Peyer's patch (tissue), 4 donors: ENCODE measurements at places on chromosomes 4 and X. TPM values are rescaled to one million over a fixed set of nuclear protein-coding genes. Genes with fewer than 3 reads are reported as not detected.

- DNase-seq, result peak; percentile 30
Measured at GRCh38 chrX:129984111-129984958, 1.9 kb downstream of the BCORL1 start.

- no peak for DNase-seq
Measured at GRCh38 chrX:45007598-45007997, 134.6 kb downstream of the KDM6A start.

DNA sequence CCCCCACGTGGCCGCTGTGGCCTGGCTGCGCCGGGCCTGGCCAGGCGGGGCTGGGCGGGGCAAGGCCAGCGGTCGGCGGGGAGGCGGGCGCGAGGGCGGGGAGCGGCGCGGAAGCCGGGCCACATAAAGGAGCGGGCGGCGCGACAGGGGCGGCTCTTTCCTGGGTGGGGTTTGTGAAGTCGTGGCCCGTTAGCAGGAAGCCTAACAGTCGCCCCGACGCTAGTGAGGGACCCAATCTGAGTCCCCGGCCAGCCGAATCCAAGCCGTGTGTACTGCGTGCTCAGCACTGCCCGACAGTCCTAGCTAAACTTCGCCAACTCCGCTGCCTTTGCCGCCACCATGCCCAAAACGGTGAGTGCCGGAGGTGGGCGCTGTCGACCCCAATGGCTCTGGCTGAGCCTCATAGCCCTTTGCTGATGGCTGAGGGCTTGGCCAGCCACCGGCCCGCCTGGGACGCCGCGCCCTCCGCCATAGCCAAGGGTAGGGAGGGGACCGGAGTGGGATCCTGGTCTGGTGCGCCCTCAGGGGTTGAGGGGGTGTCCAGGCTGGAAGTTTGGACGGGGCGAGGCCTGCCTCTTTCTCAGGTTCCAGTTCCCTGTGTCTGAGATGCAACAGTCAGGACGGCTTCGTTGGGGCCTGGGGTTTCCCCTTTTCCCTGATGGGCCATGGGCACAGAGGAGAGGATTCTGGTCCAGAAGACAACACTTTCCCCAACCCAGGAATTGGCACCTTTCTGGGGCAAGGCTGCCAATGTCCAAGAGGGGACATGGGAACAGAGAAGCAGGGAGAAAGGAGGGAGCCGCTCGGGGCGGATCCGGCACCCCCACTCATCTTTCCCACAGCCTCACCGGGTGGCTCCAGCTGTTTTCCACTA is at the start of gene MSN:
TSS of gene MSN (plus strand) at position 152 of the 874 bp plus-strand sequence. CDS start at position 340, 188 bp downstream.
- DNase-seq, result peak; percentile 89

GRCh38 chr4:118273642-118274041 is 79.2 kb downstream of the PRSS12 start:
- DNase-seq, result no peak

DNA sequence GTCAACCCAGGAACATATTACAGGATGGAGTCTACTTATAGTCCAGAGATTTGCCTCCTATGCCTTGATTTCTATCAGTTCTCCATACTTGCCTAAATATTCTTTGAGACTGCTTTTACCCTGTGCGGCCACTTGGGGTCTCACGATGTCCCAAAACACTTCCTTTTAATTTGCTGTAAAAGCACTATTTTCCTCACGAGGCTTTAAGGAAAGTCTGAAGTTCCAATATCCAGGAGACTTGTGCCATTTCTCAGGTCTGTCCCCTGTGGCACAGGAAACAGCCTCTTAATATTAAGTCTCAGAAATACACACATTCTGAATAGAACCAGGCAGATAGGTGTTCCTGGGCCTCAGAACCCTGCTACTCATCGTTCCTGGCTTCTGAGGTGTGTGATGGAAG is 142.9 kb downstream of the TMEM164 start:
- no peak for DNase-seq

DNA sequence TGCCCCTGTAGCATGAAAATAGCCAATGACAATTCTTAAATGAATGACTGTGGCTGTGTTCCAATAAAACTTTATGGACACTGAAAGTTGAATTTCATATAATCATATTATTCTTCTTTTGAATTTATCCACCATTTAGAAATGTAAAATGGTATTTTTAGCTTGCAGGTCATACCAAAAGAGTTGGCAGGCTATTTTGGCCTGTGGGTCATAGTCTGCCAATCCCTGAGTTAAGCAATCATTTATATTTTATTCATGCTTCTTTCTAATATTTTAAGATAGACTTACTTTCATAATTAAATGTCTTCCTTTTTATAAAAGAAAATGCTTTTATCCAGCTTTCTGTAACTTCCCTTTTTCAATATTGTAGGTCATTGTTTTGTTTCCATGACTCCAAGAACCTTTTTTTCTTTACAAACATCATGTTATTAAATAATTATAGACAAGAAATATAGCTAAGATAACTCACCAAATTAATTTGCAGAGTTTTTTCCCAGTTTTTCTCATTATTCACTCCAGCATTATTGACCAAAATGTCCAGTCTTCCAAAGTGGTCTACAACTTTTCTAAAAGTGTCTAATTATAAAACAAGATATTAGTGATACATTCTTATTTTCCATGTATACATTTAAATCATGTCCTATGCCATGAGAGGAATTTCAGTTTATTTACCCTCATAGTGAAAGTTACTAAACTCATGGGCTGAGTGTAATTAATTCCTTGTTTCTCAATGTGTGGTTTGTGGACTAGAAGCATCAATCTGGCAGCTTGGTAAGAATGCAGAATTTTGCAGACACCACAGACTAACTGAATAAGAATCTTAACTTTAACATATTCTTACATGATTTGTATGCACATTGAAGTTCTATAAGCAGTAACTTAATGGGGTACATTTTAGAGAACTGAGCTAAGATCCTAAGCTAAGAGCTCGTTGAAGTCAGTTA is 4.5 kb downstream of the HPGD start:
- no peak for DNase-seq

- peak; percentile 54 for DNase-seq
Measured at GRCh38 chrX:47846040-47846439, 9.3 kb downstream of the ZNF81 start.

- DNase-seq, result no peak
Measured at GRCh38 chr4:123599061-123599919, 202.7 kb downstream of the SPRY1 start.

DNA sequence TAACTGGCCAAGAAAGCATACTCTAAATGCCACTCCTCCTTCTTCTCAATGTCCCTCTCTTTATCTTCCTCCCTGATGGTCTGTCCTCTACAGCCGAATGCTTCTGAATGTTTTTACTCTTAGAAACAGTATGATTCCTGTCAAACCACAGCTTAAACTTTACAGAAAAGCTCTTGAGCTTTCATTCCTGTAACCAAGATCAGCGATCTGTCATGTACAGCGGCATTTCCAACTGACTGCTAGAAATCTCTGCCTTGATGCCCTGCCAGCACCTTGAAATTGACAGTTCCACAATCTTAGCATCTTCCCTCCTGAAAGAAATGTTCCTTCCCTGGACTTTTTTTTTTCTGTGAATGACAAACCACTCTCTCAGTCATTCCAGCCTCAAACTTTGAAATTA is 11.5 kb upstream of the GATB start:
- DNase-seq, result no peak

- DNase-seq, result no peak
Measured at GRCh38 chr4:187606581-187606980, 389.0 kb upstream of the ZFP42 start.

DNA sequence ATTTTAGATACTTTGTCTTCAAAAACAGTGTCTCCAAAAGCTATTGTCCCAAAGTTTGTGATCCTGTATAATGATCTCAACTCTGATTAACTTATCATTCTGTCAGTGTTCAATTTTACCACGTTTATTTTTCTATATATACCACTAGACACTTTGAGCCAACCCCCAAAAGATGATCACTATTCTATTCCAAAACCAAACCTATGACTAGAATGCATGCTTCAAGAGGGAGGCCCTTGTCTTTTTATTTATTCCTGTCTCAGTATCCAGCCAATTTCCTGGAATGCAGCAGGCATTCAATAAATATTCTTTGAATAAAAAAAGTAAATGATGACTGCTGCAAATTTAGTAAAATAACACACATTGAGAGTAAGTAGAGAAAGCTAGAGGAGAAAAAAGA is 275.6 kb downstream of the LDB2 start:
- no peak for DNase-seq

GRCh38 chr4:39521253-39521919 is 5.9 kb downstream of the UGDH start:
- DNase-seq, result no peak

DNA sequence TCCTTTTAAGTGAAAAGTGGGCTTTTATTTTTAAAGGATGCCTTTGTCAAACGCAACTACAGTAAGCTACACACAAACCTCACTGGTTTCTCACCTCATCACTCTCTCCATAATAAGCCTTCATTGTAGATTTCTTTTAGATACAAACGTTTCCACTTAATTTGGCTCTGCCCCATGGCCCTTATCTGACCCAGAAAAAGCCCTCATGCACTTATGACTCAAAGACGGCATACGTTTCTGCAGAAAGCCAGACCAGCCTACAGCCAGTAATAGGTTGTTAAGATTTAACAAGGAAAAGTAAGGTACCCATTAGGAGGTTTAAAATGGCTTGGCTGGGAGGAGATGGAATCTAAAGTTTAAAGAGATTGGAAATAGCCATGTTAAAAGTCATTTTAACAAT is 914.6 kb upstream of the INTU start:
- DNase-seq, result no peak

- DNase-seq, result no peak
Measured at GRCh38 chr4:36677112-36677511, 395.7 kb downstream of the DTHD1 start.

GRCh38 chr4:153529646-153530045 is 63.5 kb downstream of the TMEM131L start:
- no peak for DNase-seq

- no peak for DNase-seq
Measured at GRCh38 chrX:16733013-16733412, 13.6 kb downstream of the SYAP1 start.

- no peak for DNase-seq
Measured at GRCh38 chr4:15018361-15018760, 16.1 kb downstream of the CPEB2 start.

DNA sequence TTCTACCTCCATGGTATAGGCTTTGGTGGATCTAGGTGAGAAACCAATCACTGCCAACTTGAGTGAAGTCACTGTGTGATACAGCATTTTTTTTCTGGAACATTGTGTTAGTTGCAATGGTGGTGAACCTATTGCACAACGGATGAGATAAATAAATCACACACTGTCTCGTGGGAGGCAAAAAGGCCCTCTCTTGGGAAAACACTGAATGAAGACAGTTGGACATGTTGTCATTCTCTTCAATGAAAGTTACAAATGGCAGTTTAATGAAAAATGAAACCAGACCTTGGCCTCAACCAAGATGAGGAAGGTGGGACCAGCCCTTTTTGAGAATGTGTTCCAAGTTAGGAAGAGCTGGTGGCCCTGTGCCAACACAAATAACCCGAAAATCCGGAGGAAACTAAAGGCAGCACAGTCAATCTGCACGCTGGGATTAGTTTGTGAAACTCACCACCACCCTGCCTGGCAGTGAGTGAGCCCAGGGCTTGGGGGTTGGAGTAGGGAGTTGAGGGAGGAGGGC is 5.4 kb upstream of the ADGRG2 start:
- DNase-seq, result no peak

- DNase-seq, result peak; percentile 50
Measured at GRCh38 chr4:73870260-73870659, 1.1 kb downstream of the CXCL1 start.

DNA sequence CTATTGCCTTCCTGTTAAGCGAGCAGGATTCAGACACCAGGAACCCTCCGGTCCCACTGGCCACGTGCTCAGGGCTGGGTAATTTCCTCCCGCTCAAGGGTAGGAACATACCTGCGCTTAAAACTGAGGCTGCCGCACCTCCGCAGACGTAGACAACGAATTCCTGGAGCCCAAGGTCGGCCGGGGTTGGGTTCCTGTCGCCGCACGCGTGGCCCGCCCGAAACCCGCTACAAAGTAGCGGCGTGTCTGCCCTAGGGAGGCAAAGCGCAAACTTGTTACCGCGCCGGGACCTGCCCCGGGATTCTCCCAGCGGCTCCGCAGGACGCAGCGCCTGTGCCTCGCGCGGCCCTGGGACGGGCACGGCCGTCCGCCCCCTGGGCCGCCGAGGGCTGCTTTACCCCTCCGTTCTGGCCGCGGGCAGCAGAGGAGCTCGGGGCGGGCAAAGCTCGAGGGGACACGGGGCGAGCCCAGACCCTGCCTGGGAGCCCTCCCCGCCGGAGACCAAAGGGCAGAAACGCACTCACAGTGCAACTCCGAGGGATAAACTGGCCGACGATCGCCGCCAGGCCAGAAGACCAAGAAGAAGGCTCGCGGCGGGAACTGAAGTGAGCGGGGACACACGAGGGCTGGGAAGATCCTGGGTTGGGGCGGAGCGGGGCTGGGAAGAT is at the start of gene ERVMER34-1:
TSS of gene ERVMER34-1 (minus strand) at position 607 of the 668 bp plus-strand sequence. CDS start 5,905 bp downstream, outside the sequence.
- DNase-seq, result peak; percentile 51

GRCh38 chrX:79146640-79147390 is 2.3 kb downstream of the GPR174 start:
- peak; percentile 29 for DNase-seq

DNA sequence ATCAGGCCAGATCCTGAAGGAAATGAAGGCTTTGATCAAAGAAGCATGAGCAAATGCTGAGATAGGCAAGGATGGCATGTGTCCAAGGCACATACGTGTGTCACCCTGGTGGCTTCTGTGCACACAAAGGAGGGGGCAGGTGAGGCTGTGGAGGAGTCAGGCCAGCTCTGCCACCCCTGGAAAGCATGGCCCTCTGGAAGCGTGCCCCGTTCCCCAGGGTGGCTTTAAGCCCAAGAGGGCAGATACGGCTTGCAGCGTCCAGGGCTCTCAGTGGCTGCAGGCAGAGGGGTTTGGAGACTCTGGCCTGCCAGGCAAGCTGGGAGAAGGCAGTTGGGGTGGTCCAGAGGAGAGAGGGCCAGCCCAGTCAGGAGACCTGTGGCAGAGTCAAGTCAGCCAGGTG is 25.6 kb downstream of the PNMA6E start:
- no peak for DNase-seq

GRCh38 chrX:136764206-136764605 is 16.5 kb downstream of the ARHGEF6 start:
- DNase-seq, result no peak

DNA sequence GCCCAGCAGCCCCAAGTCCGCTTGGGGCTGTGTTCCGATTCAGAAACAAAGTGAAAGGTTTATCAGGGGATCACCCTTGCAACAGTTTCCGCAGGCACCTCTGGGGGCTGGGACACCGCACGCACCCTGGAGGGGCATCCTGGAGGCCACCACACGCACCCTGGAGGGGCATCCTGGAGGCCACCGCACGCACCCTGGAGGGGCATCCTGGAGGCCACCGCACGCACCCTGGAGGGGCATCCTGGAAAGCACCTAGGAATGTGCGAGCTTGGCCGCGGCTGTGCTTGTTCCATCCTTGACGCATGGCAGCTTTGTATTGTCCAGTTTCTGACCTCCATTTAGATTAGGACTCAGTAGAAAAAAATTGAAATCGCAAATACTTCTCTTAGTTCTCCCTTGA is 21.3 kb upstream of the CBR4 start:
- no peak for DNase-seq

- no peak for DNase-seq
Measured at GRCh38 chr4:42083816-42084215, 68.6 kb downstream of the BEND4 start.

Gene SPARCL1
- 119 TPM for total RNA-seq

Gene KIF4A
- total RNA-seq, result 1.3 TPM

Gene COX7B
- 402 TPM for total RNA-seq

Gene ARMCX4
- total RNA-seq, result 11.8 TPM

Gene PRR32
- not detected for total RNA-seq

Gene STX18
- 41.0 TPM for total RNA-seq

Gene FGF13
- 3.3 TPM for total RNA-seq

Gene NEUROG2
- total RNA-seq, result not detected

Gene DDX60
- total RNA-seq, result 19.9 TPM
